ENCODE measurements at places on chromosomes 2 and 18. TPM values are rescaled to one million over a fixed set of nuclear protein-coding genes. Genes with fewer than 3 reads are reported as not detected.

Gene POLR1A
- 21.7 TPM for total RNA-seq

Gene SP100
- total RNA-seq: 28.2 TPM

Gene CBLN2
- total RNA-seq: 0.05 TPM

Gene RAB31
- 39.1 TPM for total RNA-seq

Gene KIF1A
- total RNA-seq: 0.73 TPM

Gene LANCL1
- 18.0 TPM for total RNA-seq

Gene PDE1A
- 0.08 TPM for total RNA-seq

Gene RAPH1
- total RNA-seq: 5.3 TPM

Gene INHBB
- total RNA-seq: 13.4 TPM

Gene REG3A
- not detected for total RNA-seq

All from A549 treated with CpdA at 1 μM for 4 hours (cell line).